Keratinocyte (primary cell): ENCODE measurements at places on chromosomes 5 and 9. TPM values are rescaled to one million over a fixed set of nuclear protein-coding genes. Genes with fewer than 3 reads are reported as not detected.

The TICAM2 gene
- 0.06 TPM in 1 of 3 replicates, not detected in the others for polyA plus RNA-seq

DNA sequence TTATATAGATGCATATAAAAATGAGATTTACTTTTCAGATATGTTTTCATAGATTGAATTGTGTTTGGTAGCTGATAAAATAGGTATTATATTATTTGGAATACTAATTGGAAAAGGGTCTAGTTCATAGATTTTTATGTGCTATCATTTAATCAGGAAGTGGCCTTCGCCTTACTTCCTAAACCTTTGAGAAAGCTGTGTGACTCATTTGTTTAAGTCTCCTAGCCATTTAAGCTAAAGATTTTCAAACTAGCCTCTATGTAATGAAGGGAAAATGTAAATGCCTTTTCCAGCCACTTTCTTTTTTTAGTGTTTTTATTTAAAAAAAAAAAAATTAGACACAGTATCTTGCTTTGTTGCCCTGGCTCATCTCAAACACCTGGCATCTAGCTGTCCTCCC lies 97.5 kb downstream of the DMXL1 start:
- no peak overlapping the region for H3K4me3 ChIP-seq
- DNase-seq = no peak
- no peak overlapping the region for H3K27ac ChIP-seq
- no peaks in the 10 kb centered on the region for H3K36me3 ChIP-seq
- H3K4me1 ChIP-seq = no peaks in the 10 kb centered on the region

DNA sequence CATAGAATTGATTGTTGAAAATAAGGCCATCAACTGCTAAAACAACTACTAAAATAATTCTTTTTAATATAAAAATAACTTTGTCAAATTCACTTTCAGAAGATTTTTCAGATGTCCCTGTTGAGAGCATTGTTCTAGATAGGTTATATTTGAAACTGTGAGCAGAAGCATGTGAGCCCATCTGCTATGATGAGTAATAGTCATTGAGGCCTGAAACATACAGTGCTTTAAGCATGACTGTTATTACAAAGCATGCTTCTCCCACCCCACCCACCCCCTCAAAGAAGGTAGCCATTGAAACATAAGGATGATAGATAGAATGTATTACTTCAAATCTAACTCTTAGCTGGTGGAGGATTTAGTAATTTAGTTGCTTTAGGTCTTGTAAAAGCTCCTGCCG lies 86.0 kb downstream of the UHRF2 start:
- no peaks in the 10 kb centered on the region for H3K27me3 ChIP-seq
- H3K27ac ChIP-seq = peak overlapping the region; percentile 74

- H3K27ac ChIP-seq = no peak overlapping the region
- no peaks in the 10 kb centered on the region for H3K27me3 ChIP-seq
- H3K4me3 ChIP-seq = no peak overlapping the region
- H3K4me1 ChIP-seq = no peaks in the 10 kb centered on the region
- DNase-seq = no peak
Measured at GRCh38 chr5:163826201-163826600, 320.8 kb downstream of the MAT2B start.
